EL (cell line): ENCODE measurements at places on chromosomes 6 and 20.

DNA sequence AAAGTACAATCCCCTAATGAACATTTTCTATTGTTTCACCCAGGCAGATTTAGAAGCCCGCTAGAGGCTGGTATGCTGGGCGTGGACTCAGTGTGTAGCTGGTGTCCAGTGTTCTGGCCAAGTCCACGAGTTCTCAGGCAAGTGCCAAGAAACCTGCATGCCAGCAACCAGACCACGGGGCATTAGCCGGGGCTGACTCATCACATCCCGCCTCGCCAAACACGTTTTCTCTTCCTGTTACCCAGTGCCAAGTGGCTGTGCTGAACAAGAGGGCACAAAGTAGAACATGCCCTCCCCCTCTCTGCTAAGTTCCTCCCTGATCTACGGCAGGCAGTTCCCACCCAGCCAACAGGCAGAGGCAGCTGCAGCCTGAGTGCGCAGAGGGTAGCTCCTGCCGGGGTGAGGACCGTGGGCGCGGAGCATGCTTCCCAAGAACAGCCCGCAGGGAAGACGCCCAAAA is 29.6 kb downstream of the RAMACL start:
- DNase-seq: peak; percentile 87

DNA sequence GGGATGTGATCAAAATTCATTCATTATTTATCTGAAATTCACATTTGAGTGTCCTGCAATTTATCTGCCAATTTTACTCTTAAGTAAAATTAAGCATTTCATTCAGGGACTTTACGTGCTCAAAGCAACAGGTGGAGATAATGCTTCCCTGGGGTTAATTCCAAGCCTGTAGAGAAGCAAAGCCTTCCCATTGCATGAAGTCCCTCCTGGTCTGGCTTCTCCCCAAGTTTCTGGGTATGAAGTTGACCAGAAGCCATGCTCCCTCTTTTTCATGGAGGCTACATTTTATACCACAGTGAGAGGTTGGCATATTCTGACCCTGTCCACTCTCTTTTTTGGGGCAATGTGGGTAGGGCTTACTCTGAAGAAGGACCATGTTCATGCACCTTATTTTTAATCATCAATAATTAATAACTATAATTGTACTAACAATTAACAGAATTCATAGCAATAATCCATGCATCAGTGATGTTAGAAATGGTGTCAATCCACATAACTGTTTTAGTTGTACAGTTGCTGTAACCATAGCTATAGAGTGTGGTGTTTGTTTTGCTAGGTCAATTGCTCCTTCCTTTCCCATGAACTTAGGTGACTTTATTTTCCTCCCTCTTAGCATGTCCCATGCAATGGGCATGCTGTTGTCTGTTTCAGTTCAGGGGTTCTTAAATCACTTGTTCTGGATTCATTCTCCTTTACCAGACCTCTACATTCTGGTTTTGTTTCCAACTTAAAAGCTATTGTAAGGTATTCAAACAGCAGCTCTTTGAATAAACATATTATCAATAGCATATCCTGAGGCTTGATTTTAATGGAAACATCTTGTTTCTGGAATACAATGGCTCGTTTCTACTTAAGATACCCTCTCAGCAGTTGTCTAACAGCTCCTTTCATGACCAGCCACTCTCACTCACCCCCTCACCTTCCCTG is 1.5 kb downstream of the LAMA4 start:
- DNase-seq: no peak

GRCh38 chr6:163984124-163984936 is 569.8 kb downstream of the QKI start:
- peak; percentile 19 for DNase-seq

- no peak for DNase-seq
These were observed 49.4 kb downstream of the MCUR1 start for GRCh38 chr6:13764996-13765395.

- no peak for DNase-seq
These were observed 44.1 kb downstream of the VAPB start for GRCh38 chr20:58433029-58433647.

- no peak for DNase-seq
These were observed 309.7 kb upstream of the AGPAT4 start for GRCh38 chr6:161583584-161583983.

DNA sequence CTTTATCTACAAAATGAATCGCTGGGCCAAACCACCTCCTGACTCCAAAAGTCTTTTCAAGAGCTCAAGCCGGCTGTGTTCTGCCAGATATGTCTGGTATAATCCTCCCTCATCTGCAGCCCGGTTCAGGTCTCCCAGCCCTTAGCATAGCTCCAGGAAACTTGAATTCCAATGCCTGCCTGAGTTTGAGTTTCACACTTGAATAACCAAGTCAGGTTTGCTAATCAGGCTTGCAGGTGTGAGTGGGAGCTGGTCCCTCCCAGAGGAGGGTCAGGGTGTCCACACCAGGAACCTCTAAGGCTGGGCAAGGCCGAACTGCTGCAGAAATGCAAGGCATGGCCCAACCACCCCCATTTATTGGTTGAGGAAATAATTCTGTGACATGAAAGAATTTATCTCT is 96.6 kb downstream of the TMEM242 start:
- DNase-seq: no peak

- DNase-seq: no peak
These were observed 57.1 kb downstream of the GJA1 start for GRCh38 chr6:121492536-121492935.

- no peak for DNase-seq
These were observed 67.9 kb downstream of the BANF2 start for GRCh38 chr20:17767624-17768023.
